Fibroblast of the conjunctiva (primary cell): ENCODE measurements at places on chromosomes 13 and 19.

DNA sequence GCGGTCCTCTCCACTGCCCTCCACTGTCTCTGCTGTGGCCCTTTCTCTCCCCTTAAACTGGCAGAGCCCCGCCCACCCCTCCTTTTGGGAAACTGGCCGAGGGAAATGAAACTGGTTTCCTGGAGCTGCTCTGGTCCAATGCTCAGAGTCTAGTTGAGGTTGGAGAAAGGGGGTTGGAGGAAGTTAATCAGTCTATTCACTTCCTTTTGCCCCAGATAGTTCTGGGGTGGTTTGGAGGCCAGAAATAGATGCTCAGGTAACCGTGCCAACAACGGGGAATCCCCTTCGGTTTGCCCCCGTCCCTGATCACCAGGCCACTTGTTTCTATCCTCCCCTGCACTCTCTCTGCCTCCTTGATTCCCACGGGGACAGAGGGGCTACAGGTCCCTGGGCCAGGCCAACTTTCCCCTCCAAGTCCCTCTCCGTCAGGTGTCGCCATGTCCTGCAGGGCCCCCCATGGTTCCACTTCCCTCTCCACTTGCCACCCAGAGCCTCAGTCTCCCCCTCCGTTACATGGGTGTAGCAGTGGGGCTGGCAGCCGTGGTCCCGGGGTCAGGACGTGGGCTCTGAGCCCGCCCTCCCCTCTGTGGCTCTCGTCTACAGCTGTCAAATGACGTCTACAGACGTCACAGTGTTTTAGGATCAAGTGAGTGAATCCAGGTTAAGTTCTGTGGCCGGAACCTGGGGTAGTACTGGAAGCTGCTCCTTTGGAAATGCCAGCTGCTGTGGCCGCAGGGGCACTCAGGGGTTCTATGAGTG, at the start of gene IL4I1:
Gene IL4I1, minus strand, starts transcription at position 25 of the 759 bp plus-strand sequence. CDS start 727 bp downstream, outside the sequence.
- no peak for DNase-seq

DNA sequence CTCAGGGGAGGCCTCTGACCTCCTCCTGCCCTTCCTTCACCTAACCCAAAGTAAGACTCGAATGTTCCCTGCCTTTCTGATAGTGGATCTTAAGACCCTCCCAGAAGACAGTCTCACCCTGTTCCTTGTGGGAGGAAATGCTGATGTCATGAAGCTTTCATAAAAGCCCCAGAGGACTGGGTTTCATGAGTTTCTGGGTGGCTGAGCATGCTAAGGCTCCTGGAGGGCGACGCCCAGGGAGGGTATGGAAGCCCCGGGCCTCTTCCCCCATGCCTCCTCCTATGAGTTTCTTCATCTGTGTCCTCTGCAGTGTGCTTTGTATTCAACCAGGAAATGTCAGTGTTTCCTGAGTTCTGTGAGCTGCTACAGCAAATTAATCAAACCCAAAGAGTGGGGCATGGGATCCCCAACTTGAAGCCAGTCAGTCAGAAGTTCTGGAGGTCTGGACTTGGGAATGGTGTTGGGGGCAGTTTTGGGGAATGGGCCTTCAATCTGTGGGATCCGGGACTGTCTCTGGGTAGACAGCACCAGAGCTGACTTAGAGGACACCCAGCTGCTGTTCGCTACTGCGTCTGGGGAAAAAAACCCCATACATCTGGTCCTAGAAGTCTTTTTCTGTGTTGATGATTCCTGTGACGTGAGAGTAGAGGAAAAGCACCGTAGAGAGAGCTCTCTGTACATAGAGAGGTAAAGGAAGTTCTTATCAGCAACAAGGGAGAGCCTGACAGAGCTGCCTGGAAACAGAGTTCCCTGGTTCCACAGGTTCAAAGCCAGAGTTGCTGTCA, 2.0 kb upstream of the LILRB2 start:
- DNase-seq: no peak

GRCh38 chr19:28435551-28436271, 777.2 kb downstream of the UQCRFS1 start:
- DNase-seq: no peak

GRCh38 chr19:5706876-5707573, 12.9 kb downstream of the LONP1 start:
- no peak for DNase-seq

DNA sequence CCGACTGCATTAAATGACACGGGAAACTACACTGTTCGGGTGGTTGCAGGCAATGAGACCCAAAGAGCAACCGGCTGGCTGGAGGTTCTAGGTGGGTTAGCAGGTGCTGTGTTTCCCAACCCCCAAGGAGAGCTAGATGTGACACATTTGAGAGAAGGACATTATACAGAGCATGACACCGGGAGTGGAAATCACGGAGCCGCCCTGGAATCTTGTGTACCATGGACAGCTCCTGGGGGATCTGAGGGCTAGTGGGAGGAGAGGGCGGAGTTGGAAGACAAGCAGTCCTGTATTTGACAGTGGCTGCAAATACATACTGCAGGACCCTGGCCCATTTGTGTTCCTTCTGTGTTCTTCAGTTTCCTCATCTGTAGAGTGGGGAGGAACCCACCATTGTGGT, 2.3 kb downstream of the CEACAM18 start:
- DNase-seq: no peak
